ENCODE measurements at places on chromosomes 7 and 10. TPM values are rescaled to one million over a fixed set of nuclear protein-coding genes. Genes with fewer than 3 reads are reported as not detected.

GRCh38 chr10:26622891-26623290 is 74.6 kb upstream of the PDSS1 start:
- no peak for DNase-seq

- no peak for DNase-seq
These were observed 4.5 kb downstream of the STAM start for GRCh38 chr10:17648243-17649035.

DNA sequence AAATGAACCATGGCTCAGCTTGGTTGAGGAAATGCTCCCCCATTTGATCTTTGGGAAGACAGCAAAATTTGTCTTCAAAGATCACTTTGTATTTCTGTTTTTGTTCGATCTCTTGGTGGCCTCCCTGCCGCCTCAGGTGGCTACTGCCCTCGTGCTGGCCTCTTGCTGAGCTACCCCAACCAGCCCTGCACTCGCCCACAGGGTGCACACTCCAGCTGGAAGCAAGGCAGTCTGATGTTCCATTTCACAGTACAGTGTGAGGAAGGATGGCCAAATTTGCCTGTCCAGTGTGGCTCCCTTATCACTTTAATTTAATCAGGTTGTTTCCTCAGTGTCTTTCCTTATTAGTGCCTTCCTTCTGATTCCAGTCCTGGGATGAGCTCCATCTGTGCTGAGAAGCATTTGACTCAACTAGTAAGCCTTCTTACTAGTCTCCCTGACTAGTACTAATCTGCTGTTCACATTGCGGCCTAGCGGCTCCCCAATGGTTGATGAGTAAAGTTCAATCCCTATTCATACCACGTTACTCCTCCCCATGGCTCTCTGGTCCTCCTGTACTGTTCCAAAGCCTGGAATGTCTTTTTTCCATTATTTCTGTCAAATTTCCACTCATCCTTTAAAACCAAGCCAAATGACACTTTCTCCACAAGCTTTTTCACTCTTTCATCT is 8.2 kb downstream of the MYOF start:
- DNase-seq = no peak

GRCh38 chr7:33774762-33775523 is 130.4 kb upstream of the BMPER start:
- peak; percentile 28 for DNase-seq

DNA sequence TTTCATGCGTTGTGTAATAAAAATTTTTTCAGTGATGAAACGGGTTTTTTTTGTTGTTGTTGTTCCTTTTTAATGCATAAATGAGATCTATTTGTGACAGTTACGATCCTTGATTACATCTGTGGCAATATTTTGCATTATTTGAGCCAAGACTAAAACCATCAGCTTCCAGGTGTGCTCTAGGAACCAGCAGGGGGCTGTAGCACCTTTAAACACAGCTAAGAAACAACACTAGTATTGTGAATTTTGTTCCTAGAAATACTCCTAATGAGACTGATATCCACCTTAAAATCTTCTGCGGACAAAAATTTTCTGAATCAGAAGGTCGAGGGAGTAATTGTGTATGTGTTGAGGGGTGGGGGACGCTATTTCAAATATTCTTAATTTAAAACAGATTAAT is 52.6 kb downstream of the FGFBP3 start:
- no peak for DNase-seq

DNA sequence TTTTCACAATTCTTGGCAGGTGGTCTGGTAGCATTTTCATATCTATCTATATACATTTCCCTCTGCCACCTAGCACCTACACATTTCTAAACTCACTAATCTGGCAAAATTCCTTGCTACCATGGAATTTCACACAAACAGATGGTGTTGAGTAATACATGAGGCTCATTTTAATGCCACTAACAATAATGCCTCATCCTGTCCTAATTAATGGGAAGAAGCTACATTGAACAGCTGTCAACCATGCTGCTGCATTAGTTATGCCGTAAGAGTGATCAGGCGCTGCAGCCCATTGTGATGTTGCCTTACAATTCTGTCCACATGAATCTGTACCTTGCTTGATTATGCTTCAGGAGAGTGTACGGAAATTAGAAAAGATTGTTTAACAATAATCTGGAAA is 23.2 kb downstream of the COL1A2 start:
- DNase-seq = no peak

DNA sequence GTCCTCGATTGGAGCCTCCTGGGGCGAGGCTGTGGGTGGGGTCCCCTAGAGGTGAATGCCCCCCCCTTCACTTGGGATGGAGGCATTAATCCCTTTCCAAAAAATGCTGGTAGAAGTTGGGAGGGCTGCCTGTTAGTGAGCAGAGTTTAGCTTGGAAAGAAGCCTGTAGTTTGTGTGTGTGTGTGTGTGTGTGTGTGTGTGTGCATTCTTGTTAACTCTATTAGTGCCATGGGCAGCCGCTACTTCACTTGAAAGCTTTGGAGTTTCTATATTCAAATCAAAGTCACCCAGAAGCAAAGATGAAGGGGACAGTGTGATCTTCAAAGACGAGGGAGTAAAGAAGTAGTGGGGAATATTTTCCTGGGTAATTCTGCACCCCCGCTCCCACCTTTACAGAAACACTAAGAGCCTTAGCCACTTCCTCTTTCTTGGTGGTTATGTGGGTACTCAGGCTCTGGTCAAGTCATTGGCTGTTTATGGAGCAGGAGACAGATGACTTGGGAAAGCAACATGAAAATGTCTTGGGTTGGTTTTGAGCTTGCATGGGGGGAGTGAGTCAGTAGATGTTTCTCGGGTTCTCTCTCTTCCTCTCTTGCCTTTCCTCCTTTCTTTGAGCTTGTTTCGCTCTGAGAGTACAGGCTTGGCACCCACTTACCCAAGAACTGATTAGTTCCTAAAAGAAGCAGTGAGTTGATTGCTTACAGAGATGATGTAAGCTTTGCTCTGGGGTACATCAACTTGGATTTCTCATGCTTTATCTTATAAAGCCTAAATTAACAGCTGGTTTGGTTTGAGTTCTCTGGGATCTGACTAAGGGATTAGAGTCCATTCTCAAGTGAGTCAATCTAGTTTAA is 35.9 kb downstream of the TCF7L2 start:
- no peak for DNase-seq

GRCh38 chr7:125390981-125391380 is 461.4 kb upstream of the POT1 start:
- DNase-seq = no peak

GRCh38 chr10:486666-487322 is 202.7 kb downstream of the DIP2C start:
- no peak for DNase-seq

- no peak for DNase-seq
These were observed 39.4 kb upstream of the CHCHD3 start for GRCh38 chr7:133121175-133121844.

DNA sequence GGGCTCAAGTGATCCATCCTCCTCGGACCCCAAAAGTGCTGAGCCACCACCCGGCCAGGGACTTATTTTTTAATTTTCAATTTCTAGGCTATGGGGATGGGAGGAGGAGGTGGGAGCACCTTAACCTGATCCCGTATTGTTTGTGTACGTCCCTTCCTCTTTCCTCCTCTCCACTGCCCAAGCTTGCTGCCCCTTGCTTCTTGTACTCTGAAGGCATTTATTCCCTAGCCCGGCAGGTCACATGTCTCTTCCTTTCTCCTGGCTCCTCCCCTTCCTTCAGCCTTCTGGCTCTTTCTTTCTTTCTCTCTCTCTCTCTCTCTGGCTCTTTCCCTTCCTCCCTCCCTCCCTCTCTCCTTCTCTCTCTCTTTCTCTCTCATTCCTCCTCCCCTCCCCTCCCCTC is 56.0 kb downstream of the COL26A1 start:
- DNase-seq = no peak

DNA sequence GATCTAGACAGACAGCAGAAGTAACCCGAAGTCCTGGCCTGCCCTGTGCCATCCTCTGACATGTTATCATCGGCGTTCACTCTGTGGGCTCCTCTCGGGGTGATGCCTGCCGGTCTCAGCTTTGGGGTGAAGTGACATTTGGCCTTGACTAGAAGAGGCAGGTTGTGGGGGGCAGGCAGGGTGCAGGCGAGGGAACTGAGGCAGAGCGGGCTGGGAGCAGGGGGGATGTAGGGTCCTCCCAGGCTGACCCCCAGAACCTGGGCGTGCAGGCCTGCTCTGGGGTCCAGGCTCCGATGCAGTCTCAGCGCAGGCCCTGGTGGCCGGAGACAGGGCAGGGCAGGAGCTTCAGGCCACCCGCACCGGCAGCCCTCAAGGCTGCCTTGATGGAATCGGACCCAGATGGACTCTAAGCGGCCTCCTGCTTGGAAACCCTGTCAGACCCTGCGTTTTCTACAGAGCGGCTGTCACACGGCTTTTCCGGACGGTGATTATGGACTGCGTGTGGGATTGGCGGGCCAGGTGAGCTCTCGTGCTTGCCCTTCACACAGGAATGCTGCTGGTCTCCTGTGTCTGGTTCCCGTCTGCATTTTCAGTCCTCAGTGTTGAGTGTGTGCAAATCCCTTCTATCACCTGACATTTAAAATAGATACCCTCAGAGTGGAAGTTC is 842 bp upstream of the JAKMIP3 start:
- no peak for DNase-seq

- peak; percentile 59 for DNase-seq
These were observed 1.0 kb downstream of the PRR15 start for GRCh38 chr7:29564496-29565223.

GRCh38 chr10:49359349-49360270 is 36.3 kb downstream of the DRGX start:
- DNase-seq = no peak

DNA sequence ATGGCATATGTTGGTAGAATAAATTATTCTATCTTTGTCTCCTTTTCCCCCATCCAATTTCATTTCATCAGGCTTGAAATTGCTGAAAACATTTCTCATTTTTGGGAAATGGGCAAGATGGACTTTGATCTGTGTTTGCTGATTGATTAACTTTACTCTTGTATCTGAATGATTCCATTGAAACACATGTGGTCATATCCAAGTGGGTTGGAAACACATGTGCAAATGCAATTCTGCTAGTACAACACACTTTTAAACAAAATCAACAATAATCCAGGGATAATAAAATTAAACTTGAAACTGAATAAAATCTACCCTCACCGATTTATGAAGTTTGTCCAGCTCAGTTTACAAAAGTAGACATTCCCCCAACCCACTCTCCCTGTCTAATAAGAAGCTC is 96.9 kb downstream of the EPDR1 start:
- DNase-seq = no peak

GRCh38 chr10:52409928-52410327 is 95.8 kb downstream of the DKK1 start:
- DNase-seq = no peak

GRCh38 chr10:80171248-80171660 is 34.1 kb downstream of the ANXA11 start:
- DNase-seq = peak; percentile 84

DNA sequence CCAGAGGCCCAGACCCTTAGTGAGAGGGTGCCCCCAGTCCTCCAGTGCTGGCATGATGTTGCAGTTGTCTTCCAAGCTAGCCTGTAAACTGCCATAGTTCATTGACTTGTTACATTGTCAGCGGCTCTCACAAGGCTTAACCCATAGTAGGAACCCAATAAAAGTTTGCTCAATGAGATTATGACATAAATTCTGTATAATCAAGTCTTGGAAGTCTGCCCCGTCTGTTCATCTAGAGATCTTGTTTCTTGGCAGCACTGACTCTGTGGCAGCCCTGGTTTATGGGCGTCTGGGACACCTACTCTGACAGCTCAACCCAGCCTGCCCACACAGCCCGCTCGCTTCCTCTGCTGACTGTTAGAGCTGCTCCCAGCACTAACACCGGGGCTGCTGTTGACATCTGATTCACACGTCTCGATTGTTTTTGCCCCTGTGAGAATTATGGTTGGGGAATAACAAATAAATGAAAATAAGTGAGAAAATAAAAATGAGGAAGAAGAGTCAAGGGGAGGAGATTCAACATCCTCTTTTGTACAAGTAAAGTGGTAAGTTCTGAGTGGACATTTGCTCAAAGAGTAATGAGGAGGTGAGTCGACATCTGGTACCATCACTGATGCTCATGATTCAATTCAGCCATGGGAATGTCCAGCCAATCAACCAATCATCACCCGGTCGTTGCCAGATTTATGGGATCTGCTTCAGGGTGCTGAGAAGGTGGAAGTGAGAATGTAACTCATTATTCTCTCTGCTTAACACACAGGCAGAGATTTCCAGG is 160.8 kb downstream of the SPAG6 start:
- peak; percentile 54 for DNase-seq

- DNase-seq = no peak
These were observed 73.2 kb upstream of the ST8SIA6 start for GRCh38 chr10:17527514-17528146.

- DNase-seq = no peak
These were observed 81.9 kb downstream of the RBM20 start for GRCh38 chr10:110725801-110726630.

- no peak for DNase-seq
These were observed 53.4 kb upstream of the CYP2C18 start for GRCh38 chr10:94630017-94630688.

Gene CYP3A4
- total RNA-seq = 12.9 TPM

Gene GOLGA7B
- 0.46 TPM for total RNA-seq

Gene HOXA4
- total RNA-seq = 5.1 TPM

Gene UTF1
- not detected for total RNA-seq

Gene OPALIN
- total RNA-seq = not detected

Gene ADAM22
- total RNA-seq = 4.3 TPM

Measured in left colon (tissue), 2 donors.